ENCODE measurements at places on chromosomes 13 and 19.

- no peak for DNase-seq
Observed at GRCh38 chr13:75383064-75383715, 98.8 kb downstream of the TBC1D4 start.

- DNase-seq: no peak
Observed at GRCh38 chr13:89899302-89900103, 1448.0 kb upstream of the MIR17HG start.

- no peak for DNase-seq
Observed at GRCh38 chr19:4014541-4015491, 7.3 kb downstream of the PIAS4 start.

DNA sequence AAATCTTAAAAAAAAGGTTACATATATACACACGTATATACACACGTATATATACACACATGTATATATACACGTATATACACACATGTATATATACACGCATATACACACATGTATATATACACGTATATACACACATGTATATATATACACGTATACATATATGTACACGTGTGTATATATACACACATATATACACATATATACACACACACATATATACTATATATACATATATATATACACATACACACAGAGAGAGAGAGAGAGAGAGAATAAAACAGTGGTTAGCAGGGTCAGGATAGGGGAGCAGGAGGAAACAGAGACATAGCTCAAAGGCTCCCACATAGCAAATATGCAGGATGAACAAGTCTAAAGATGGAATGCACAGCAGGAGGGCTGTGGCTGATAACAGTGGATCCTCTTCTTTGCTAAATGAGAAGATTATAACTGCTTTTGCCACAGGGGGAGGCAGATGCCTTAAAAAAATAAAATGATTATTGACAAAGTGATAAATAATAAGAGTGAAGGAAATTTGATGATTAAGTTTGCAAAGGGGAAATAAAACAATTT is 714.5 kb downstream of the UQCRFS1 start:
- no peak for DNase-seq

DNA sequence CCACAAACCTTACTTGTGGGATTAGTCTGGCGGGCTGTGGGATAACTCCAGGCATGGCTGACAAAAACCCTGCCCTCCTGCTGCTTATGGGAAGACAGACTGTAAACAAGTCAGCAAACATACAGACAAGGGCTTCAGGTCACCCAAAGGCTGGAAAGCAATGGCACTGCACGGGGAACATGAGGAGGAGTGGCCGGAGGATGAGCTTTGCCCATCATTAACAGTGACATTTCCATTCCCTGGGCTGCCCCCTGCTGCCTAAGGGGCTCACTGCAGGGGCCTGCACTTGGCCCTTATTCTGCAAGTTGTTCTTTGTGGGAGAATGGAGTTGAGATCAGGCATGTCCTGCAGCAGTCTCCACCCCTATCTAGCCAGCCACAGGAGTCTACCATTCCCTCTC is 91.3 kb downstream of the UQCRFS1 start:
- peak; percentile 39 for DNase-seq

- DNase-seq: peak; percentile 15
Observed at GRCh38 chr13:51797664-51798488, 6.1 kb downstream of the DHRS12 start.

- DNase-seq: no peak
Observed at GRCh38 chr19:3923096-3923758, 9.6 kb upstream of the NMRK2 start.

DNA sequence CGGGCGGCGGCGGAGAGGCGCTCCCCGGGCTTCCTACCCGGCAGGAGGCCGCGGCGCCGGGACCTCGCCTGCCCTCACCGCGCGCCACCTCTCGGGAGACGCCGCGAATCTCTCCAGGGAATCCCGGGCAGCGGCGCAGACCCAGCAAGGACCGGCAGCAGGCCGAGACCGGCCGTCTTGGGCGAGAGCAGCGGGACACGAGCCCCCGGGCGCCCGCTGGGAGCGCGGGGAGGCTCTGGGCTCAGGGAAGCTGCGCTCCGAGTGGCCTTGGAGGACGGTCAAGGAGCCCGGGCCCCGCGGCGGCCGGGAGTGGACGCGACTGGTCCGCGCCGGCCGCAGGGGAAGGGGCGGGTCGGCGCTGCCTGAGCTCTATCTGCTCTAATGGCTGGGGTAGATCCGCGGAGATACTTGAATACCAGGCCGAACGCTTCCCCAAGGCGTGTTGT is 14.7 kb downstream of the CDX2 start:
- no peak for DNase-seq

- DNase-seq: no peak
Observed at GRCh38 chr13:67136157-67136556, 94.0 kb downstream of the PCDH9 start.

- DNase-seq: no peak
Observed at GRCh38 chr13:43545317-43545874, 241.4 kb downstream of the ENOX1 start.

DNA sequence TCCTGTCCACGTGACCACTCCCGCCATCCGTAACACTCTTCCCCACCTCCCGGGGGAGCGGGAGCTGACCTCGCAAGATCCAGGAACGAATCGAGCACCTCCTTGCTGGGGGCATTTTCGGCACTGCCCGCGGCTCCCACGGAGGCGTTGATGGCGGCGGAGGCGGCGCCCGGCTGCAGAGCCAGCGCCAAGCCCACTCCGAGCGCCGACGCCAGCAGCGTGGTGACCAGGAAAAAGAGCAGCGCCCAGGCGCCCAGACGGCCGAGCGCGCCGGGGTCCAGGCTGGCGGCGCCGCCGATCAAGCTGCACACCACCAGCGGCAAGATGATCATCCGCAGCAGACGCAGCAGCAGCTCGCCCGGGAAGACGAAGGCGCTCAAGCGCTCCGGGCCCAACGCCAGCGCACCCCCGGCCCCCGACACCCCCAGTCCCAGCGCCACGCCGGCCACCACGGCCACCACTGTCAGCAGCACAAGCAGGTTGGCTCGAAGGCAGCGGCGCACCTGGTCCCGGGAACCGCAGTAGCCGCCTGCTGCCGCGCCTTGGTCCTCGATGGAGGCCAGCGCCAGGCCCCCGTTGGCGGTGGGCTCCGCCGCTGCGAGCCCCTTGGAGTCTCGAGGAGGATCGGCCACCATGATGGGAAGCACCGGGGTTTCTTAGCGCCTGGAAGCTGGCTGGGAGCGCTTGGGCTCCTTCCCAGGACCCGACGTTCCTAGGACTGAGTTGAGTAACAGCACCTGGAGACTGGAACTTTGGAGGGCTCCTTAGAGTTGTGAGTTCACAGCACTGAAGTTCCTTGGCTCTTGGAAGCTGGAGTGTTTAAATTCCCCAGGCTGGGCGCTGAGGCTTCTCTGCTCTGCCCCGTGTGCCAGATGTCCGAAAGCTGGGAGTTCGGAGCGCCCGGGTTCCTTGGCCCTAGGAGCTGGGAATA is 798 bp downstream of the SLC1A5 start:
- peak; percentile 52 for DNase-seq

GRCh38 chr19:31572976-31573298 is 223.7 kb upstream of the TSHZ3 start:
- no peak for DNase-seq

DNA sequence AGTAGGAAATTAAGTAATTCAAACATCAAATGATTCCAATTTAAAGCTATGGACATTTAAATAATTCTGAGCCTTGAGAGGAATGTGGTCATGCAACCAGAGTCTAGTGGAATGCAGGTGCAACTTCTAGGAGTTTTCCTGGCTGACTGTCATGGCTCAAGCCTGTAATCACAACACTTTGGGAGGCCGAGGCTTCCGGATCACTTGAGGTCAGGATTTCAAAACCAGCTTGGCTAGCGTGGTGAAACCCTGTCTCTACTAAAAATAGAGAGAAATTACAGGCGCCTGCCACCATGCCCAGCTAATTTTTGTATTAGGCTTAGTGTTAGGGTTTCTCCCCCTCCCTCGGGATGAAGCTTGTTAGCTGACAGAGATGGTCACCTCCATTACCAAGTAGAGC is 6.4 kb downstream of the ZNF808 start:
- DNase-seq: no peak

- peak; percentile 87 for DNase-seq
Observed at GRCh38 chr19:31408460-31409124, 59.4 kb upstream of the TSHZ3 start.

DNA sequence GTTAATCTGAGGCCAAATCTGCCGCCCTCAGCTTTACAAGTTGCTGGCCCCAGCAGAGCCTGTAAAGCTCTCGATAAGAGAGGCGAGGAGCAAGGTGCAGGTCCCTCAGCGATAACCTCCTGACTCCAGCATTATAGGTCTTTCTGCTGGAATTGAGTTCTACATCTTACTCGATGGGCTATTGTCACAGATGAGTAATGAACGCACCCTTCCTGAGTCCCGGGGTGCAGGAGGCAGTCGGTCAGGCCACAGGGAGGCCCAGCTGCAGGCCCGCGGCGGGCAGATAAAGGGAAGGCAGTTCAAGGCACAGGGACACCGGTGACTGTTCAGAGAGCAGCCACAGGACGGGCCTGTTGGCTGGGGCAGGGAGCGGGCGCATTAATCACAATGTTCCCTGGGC is 157.6 kb upstream of the OBI1 start:
- DNase-seq: no peak

DNA sequence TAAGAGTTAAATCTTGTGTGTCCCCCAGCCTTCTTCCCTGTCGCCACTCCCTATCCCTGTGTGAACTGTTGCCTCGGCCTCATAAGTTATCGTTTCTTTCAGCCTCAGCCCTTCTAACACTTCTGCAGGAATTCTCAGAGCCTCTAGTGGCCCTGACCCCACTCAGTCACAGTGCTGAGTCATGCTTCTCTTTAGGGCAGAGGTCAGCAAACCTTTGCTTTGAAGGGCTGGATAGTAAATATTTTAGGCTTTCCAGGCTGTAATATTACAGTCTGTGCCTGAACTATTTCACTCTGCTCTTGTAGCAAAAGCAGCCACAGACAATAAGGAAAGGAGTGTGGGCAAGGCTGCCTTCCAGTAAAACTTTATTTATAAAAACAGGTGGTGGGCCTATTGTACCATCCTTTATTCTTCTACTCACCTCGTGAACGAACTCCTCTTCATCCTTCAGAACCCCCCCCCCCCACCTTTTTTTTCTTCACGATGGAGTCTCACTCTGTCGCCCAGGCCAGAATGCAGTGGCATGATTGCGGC is 22.1 kb downstream of the MYO9B start:
- DNase-seq: peak; percentile 38

DNA sequence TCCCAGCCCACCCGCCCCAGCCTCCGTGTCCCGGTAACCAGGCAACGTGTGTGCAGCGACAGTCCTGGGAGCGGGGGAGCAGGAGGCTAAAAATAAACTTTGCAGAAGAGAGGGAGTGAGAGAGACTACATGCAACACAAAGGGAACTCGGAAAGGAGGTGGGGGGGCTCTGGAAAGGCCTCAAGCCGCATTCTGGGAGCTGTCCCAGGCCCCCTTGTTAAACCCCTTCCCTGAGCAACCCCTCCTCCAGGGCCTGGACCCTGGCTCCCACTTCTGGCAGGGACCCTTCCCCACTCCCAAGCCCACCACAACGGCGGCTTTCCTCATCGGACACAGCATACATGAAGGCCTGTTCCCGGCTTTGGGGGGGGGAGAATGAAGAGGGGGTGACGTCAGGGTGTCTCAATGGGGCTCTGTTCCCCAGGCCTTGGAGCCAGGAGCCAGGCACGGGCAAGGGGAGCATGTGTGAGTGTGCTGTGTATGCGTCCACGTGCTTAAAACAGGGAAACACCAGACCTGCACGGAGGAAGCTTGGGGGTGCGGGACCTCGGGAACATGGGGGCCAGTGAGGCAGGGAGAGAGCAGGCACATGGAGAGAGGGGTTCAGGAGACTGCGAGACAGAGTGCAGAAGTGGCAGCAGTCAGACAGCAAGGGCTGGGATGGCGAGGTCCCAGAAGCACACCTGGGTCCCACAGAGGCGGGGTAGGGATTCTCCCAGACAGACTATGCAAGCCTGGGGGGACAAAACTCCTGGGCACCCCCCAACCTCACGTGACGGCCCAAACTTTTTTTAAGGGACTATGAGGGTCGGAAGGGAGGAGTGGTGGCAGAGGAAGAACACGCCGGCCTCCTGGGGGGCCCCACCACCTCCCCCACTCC is 2.3 kb downstream of the ERF start:
- DNase-seq: peak; percentile 42

GRCh38 chr19:18590273-18591272 is 2.0 kb downstream of the REX1BD start:
- DNase-seq: no peak

GRCh38 chr13:50128428-50128931 is 113.2 kb downstream of the KCNRG start:
- no peak for DNase-seq

DNA sequence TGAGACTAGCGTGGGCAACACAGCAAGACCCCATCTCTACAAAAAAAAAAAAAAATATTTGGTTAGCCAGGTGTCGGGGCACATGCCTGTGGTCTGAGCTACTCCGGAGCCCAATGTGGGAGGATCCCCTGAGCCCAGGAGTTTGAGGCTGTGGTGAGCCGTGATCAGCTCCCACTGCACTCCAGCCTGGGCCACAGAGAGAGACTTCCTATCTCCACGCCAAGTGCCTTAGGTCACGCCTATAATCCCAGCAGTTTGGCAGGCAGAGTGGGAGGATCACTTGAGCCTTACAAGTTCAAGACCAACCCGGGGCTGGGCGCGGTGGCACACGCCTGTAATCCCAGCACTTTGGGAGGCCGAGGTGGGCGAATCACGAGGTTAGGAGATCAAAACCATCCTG is 8.7 kb upstream of the ADAT3 start:
- no peak for DNase-seq

GRCh38 chr19:18562086-18562485 is 4.4 kb downstream of the KXD1 start:
- DNase-seq: no peak

GRCh38 chr19:10412257-10412977 is 7.9 kb upstream of the PDE4A start:
- DNase-seq: no peak

GRCh38 chr19:50639121-50640112 is at the start of gene SYT3:
Gene SYT3 (minus strand): TSS chr19:50639881. CDS start chr19:50637411, 2,470 bp downstream.
- DNase-seq: peak; percentile 75

- DNase-seq: no peak
Observed at GRCh38 chr13:21242236-21242635, 65.8 kb downstream of the MRPL57 start.

DNA sequence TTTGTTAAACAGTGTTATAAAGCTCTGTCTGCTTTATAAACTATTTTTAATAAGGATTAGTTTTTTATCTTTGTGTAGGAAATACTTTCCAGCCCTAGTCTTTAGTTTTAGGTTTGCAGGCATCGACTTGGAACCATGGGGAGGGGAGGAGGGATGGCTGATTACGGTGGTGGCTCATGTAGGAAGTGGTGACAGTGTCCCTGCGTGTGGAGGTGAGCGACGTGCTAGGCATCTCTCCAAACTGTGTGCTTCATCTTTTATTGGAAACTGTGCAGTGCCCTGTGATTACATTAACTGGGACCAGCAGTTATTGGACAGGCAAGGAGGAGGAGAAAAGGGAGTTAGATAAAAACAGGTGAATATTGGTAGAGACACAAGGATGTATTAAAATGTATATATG is 203.8 kb downstream of the ATP8A2 start:
- DNase-seq: no peak

GRCh38 chr13:99285432-99286182 is 21.6 kb downstream of the GPR183 start:
- no peak for DNase-seq
